ENCODE measurements at places on chromosomes 16 and 17.

- no peak for DNase-seq
These were observed 12.5 kb upstream of the SLC16A11 start for GRCh38 chr17:7056386-7056785.

DNA sequence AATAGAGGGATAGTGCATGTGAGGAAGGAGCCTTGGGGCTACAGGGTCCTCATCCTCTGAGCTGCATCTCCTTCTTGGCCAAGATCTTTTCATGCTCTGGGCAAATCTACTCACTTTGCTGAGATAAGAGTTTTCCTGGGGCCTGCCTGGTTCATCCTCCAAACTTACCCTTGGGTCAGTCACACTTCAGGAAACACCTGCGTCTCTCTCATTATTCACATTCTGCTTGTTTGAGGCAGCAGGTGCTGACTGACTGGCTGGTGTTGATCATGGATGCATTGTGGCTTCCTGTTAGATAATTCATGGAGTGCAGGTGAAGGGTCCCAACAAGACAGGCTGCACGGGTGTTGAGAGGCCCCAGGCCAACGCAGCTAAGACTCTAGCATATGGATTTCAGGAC lies 162.6 kb downstream of the SALL1 start:
- DNase-seq = no peak

GRCh38 chr17:78318843-78319242 lies 41.0 kb downstream of the SOCS3 start:
- no peak for DNase-seq

DNA sequence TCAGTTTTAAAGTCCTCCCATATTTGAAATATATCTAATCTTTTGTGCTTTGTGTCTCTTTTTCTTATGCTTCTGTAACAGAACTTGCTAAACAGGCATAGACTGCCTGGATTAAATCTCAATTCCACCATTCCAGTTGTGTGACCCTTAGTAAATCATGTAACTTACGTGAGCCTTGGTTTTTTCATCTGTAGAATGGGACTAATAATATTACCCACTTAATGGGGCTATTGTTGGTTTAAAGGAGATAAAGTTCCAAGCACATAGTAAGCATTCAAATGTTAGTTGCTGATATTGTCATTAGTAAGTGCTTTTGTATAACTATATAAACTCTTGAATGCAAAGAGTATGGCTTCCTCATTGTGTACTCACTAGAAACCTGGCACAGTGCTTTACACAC lies 5.9 kb upstream of the VWA3A start:
- no peak for DNase-seq

DNA sequence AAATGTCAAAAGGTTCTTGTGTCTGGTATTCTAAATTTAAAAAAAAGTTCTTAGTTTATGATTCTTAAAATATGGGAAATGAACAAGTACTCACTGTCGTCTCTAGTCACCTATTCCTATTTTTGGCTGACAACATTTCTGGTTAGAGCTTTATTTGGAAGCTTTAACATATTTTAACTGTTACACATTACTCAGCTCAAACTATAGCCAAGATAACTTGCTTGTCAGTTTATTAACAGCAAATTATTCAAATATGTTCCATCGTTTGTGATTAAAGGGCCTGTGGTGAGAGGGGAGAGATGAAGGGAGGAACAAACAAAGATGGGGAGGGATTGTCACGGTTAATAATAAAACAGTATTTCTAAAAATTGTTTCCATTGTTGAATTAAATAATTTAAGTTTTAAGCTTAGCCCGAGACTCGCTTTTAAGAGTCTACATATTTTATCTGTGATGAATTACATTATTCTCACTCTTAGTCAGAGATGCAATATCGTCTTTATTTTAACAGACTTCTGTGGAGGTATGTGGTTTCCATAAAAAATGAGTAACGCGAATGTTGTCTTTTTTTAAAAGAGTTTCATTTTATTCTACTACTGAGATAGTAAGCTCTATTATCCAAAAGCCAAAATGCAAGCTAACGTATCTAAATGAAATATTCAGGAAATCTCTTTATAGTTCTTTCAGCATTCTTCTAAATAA lies 321.9 kb upstream of the PMFBP1 start:
- DNase-seq = no peak

- no peak for DNase-seq
These were observed 4.0 kb upstream of the ABCC3 start for GRCh38 chr17:50630524-50631194.

DNA sequence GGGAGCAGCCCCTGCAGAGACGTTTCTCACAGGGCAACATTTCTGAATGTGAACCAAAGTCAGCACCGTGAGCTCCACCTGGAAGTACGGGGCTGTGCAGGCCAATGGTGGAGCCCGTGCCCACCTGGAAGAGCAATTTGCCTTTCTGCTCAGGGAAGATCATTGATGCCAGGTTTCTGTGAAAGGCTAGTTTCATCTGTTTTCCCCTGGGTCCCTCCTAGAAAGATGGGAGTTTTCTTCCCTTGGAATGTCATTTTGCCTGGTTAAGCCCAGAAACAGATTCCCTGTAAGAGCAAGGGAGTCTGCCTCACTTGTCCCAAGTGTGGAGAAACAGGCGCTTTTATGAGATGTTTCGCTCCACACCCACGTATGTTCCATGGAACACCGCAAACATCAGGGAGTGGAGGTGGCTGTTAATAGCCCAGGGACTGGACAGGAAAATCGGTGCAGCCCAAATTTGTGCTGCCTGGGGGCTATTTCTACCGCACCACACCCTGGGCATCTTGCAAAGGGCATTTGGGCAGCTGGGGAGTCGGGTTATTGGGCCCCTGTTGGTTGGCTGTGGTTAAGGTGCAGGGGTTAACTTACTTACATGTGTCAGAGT lies 2.6 kb downstream of the SLC6A4 start:
- DNase-seq = no peak

DNA sequence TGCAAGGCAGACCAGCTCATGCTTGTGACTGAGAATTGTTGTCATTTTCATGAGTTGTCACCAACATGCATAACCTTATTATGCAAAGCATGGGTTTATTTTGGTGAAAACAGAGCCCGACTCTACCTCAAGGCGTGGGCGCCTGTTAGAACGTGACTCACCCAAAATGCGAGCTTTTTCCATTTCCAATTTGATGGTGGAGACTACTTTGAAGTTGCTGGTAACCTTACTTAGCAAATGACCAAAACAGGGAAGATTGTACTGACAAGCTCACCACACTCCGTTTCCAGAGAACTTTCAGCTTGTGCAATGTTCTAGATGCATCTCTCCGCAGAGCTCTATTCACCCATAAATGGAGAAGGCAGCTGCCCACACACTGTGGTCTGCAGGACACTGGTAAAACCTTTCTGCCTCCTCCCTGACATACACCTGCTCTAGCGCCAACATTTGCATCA lies 284.5 kb downstream of the MAF start:
- no peak for DNase-seq

DNA sequence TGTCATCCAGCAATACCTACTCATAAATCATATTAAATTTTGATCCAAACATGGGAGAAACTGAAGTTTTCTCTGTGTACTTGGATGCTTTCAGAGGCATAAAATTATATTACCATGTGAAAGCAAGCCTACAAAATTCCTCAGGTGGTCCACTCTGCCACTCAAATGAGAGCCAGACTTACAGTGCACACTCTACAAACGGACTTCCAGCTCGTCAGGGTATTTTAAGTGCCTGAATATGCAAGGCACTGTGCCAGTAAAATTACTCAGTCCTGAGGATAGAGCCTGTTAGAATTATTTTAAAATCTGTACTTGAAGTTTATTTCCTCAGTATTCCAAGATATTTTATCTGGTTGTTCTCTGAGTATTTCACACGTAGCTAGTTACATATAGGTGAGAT lies 54.5 kb downstream of the TENT4B start:
- no peak for DNase-seq

GRCh38 chr17:57987581-57988300 lies at the start of gene VEZF1:
Gene VEZF1, minus strand, starts transcription at chr17:57988254. Its CDS starts 143 bp downstream, at chr17:57988111.
- DNase-seq = peak; percentile 85

DNA sequence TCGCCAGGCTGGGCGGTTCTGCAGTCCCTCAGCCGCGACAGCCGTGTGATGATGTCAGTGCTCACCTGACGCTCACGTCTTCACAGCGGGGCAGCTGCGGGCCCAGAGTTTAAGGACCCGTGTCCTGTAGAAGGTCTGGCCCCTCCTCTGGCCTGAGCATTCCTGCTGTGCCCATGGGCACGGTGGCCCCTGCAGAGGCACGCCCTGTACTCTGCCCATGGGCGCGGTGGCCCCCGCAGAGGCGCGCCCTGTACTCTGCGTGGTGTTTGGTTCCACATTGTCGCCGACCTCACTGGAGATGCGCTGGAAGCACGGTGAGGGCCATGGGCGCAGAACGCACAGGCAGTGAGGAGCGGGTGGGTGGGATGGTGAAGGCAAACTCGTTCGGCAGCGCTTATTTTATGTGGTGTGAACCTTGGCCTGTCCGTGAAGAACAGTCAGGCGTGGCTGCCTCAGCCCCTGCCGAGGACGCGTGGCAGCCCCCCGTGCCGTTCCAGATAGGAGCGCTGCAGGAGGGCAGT lies 122.0 kb downstream of the BANP start:
- no peak for DNase-seq

DNA sequence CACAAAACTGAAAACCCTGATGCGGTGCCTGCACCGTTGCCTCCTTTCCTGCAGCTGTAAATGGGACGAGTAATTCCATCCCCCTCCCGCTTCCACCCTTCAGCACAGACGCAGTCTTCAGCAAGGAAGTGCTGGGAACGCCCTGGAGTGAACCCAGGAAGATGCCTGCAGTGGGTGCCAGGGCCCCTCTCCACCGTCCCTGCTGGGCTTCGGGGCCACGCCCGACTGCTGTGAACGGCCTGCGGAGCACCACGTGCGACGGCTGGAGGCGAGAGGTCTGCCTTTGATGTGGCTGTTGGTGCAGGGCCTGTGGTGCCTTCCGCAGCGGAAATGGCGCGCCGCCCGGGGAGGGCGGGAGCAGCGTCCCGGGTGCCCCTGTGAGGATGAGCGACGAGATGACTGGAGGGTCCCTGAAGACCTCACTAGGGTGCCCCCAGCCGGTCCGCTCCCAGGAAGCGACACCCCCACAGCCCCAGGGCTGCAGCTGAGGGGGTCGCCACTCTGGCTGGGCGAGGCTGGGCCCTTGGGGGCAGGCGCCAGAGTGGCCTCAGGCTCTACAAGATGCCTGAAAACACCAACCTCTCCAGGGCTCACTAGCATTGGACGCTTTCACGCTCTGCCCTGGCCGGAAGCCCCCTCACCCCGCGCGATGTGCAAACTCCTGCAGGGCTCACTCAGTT lies 749 bp upstream of the MC1R start:
- DNase-seq = peak; percentile 83

- DNase-seq = no peak
These were observed 4.3 kb downstream of the P2RX5 start for GRCh38 chr17:3691617-3692067.

DNA sequence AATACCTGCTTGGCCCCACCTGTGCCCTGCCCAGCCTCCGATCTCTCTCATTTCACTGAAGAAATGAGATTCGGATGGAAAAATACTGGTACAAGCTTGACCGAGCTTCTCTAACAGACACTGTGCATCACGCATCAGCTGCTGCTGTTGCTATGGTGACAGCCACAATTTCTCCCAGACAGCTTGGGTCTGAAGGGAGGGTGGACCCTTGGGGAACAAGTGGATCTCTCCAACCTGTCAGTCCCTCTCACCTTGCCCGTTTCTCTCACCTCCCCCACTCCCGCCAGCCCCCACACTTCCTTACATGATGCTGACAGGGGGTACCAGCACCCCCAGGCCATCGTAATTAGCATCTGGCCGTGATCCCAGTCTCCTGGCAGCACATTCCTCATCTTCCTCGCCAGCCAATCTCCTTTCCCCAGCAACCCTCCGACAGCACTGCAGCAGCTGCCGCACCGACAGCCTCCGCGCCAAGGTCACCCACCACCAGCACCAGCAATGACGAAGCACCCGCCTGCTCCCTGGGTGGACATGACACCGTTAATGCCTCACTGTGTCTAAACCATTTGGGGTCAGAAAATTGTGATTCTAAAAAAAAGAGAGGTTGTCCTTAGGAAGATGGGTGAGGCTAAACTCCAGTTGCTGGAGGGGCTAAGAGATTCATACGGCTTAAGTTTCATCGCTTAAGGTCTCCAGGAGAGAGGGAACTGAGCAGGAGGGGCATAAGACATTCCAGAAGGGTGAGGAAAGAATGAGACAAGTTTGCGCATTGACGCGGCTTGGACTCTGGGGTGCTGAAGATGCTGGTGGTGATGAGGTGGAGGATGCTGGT lies 58.6 kb upstream of the TNRC6A start:
- DNase-seq = peak; percentile 78

- DNase-seq = no peak
These were observed 25.0 kb downstream of the WNT9B start for GRCh38 chr17:46876353-46876887.

DNA sequence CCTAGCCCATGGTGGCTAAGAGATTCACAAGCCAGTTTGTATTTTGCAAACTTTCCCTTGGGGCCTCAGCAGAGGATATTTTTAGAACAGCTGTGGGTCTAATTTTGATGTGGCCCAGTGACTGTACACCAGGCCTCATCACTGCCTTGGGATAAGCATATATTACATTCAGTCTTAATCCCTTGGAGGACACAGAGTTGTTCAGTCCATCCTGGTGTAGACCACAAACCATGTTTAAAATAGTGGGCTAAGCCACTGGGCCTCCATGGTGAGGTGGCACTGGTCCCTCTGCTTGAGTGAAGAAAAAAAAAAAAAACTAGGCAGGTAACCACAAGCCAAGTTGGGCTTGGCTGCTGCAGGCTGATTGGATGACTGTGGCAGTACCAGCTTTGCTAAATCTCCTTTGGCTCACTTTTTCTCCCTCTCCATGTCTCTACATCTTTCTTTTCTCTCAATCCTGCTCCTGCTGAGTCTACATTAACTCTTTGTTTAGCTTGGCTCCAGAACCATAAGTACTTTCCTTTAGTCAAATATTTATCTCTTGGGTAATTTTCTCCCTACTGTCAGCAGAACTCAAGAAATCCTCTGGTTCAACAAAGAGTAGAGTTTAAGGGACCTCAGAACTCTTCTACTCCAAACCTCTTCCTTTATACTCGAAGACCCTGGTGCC lies 120.0 kb upstream of the TBX2 start:
- peak; percentile 65 for DNase-seq

DNA sequence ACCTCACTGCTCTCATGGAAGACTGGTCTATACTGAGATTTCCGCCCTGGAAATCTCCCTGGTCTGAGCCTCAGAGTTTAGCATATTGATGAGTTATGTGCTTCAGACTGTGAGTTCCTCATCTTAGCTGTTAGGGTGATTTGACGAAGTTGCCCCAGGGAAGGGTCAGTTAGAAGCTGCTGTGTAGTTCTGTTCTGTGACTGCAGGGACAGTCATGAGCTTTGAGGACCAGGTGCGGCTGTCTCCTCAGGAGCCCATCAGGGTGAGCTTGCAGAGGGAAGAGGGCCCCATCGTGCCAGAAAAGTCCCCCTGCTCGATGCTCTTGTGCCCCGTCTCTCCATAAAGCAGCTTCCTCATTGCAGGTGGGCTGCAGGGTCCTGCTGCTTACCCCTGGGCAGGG lies 28.3 kb upstream of the IL17C start:
- DNase-seq = no peak

GRCh38 chr17:42709561-42709960 lies 27.2 kb downstream of the CNTNAP1 start:
- no peak for DNase-seq

- no peak for DNase-seq
These were observed 166.5 kb upstream of the ANKFN1 start for GRCh38 chr17:55986817-55987216.
